Stimulated activated CD4-positive, alpha-beta T cell treated with anti-CD3 and anti-CD28 coated beads, Interleukin-4, amount 100 ng/mL, for 48 hours (primary cell): ENCODE measurements at places on chromosomes 11 and 22.
A peak's percentile ranks its signal among the peaks of the same experiment; 100 is the strongest.

DNA sequence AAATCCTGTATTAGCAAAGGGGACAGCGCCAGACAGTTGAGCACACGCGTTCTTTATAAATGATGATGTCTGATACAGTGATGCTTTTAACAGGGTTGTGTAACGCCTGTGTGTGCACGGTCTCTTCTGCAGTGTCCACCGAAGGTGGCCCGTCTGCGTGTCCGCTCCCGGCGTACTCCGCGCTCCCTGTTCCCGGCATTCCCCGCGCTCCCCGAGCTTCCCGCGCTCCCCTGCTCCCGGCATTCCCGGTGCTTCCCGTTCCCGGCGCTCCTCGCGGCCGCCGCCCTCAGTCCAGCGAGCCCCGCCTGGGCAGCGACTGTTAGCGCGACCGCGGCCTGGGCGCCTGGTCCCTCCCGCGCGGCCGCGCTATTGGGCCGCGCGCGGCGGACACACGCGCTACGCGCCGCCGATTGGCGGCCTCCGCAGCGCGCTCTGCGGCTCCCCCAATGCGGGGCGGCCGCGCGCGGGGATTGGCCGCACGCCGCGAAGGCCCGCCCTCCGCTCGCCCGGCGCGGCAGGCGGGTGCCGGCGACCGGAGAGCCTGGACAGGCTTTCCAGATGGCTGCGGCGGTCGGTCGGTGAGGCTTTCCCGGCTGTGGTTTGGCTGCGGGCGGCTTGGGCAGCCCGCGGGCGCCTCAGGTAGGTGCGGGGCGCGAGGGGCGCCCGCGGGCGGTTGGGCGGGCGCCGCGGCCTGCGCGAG, at the start of gene DGCR8:
Gene DGCR8, plus strand, starts transcription at position 497 of the 700 bp plus-strand sequence. CDS start 5,723 bp downstream, outside the sequence.
- peak; percentile 59 for DNase-seq

DNA sequence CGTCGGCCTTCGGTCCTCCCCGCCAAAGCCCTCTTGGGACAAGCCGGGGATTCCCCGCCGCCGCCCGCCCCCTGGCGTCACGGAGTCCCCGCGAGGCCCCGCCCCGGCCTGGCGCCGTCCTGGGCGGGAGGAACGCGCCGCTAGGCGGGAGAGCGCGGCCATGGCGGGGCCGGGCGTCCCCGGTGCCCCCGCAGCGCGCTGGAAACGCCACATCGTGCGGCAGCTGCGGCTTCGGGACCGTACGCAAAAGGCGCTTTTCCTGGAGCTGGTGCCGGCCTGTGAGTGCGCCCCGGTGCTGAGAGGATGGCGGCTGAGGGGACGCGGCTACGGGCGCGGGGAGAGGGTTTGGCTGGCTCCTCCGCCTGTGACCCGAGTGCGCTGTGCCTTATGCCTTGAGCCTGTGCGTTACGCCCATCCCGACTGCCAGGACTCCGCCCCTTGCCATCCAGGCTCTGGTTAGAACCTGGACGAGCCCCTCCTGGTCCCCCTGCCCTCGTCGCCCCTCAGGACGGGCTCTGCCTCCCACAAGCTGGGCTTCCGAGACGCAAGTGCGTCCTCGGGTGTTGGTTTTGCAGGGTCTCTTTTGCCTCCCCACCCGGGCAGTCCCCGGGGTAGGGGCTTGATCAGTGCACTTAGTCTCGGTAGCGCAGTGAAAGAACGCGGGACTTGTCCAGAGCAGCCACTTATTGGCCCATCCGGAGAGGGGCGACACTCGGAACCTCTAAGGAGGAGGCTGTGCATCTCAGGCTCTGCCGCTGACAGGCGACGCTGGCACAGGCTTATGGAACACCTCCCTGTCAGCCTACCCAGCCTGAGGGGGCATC, at the start of gene ATG16L2:
Gene ATG16L2, plus strand, starts transcription at position 126 of the 824 bp plus-strand sequence. Its CDS starts 35 bp downstream, at position 161.
- peak; percentile 84 for DNase-seq

DNA sequence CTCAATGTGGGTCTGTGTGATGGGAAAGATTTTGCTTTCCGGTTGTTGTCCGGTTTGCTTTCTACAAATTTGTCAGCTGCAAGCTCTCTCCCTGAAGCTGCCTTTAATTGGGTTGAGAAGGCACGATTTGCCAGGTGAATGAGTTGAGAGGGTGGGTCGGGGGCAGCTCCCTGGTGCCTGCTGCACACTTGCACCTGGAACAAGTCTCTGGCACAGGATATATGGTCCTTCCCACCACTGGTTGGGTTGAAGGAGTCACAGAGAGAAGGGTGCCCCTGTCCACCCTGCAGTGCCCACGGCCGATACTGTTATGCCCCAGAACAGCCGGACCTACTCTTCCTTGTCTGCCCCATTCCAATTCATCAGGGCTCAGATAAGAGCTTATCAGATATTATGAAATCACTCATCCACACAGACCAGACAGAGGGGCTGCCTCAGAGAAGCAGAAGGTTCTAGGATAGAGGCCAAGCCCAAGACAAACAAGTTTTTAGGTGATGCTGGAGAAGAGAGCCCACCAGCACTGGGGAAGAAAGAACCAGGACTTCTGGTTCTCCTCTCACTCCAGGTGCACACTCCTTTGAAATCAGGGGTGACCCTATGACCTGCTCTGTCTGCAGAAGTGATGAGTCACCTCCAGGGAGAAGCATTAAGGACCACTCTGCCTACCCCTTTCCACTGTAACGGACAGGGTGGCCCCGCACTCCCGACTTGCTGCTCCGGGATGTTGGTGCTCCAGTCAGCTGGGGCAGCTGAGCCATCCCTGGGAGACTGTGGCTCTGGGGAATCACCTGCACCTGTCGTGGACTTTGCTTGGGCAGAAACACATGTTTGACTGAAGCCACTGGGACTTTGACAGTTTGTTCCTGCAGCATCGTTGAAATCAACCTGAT, 45.3 kb downstream of the RTL6 start:
- DNase-seq, result no peak

- DNase-seq, result no peak
Measured at GRCh38 chr22:23774922-23775436, 2.3 kb downstream of the MMP11 start.

- DNase-seq, result no peak
Measured at GRCh38 chr11:3189886-3190583, 24.9 kb upstream of the OSBPL5 start.

DNA sequence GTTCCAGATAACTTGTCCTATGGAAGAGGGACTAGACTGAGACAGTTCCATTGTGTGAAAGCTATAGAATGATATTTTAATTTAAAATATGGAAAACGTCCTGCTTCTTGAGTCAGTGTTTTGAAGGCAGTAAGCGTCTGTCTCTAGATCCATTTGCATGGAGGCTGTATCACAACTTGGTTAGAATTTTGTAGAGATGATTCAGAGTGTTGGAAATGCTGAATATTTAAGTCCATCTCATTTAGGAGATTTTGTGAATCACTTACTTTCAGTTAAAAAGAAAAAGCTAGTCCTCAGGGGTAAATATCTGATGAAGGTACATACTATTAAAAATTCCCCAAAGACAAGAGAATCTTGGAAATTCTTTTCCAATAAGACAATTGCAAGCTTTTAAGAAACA, 72.7 kb downstream of the FANCF start:
- DNase-seq, result no peak

- DNase-seq, result no peak
Measured at GRCh38 chr11:100730266-100730665, 43.2 kb downstream of the ARHGAP42 start.

- DNase-seq, result no peak
Measured at GRCh38 chr11:1126491-1126926, 31.2 kb upstream of the MUC5AC start.

DNA sequence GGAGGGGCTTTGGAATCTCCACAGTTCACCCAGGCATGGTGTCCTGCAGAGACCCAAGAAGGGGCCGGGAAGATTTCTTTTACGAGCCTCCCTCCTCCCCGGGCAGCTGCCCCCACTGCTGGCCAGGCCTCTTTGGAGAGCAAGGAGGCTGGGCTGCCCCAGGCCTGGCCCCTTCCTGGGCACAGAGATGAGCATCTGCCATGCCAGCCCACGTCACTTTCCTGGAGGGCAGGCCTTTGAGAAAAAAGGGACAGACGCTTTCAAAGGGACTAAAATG, 60.5 kb upstream of the FGF3 start:
- DNase-seq, result no peak

DNA sequence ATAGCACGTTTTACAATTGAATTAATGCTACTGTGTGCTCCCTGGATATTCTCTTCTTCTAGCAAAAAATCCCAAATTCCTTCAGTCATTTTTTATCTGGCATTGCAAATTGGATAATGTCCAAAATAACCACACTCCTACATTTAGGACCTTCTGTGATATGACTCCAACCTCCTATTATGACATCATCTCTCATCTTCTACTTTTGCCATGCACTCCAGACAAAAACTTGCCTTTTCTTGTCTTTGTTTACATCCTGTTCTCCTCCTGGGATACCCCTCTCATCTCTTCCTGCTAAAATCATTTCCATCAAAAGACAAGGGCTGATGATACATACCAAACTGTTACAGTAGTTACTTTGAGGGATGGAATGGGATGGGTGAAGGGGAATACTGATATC, 20.6 kb upstream of the TMEM218 start:
- DNase-seq, result no peak

DNA sequence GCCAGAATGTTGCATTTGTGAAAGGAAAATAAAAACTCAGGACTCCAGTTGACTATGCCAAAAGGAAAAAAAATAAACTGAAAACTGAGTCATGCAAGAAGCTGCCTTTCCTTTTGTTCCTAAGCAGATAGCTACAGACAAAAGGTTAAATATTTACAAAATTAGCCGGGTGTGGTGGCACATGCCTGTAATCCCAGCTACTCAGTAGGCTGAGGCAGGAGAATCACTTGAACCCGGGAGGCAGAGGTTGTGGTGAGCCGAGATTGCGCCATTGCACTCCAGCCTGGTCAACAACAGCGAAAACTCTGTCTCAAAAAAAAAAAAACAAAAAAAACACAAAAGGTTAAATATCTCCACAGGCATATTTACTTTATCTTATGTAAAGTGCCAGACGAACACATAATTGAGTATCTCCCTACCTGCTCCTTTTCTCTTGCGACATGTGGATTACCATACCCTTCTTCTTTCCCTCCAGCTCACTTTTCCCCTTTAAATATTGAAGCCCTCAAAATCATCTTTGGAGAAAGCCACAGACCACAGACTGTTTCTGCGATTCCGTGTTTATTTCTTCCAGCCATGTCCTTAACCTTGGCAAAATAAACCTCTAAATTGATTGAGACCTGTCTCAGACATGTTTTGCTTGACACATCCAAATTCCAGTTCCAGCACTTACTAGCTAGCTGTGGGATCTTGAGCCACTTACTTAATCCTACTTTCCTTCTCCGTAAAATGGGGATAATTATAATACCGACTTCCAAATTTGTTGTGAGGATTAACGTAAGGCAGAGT, 2.3 kb upstream of the SMPD1 start:
- DNase-seq, result no peak
